Activated CD4-positive, alpha-beta T cell treated with anti-CD3 and anti-CD28 coated beads, Interleukin-2, amount 50 U/mL, for 24 hours (primary cell): ENCODE measurements at places on chromosomes 4 and X.

GRCh38 chr4:107561481-107561880, 158.6 kb downstream of the PAPSS1 start:
- DNase-seq, result no peak

DNA sequence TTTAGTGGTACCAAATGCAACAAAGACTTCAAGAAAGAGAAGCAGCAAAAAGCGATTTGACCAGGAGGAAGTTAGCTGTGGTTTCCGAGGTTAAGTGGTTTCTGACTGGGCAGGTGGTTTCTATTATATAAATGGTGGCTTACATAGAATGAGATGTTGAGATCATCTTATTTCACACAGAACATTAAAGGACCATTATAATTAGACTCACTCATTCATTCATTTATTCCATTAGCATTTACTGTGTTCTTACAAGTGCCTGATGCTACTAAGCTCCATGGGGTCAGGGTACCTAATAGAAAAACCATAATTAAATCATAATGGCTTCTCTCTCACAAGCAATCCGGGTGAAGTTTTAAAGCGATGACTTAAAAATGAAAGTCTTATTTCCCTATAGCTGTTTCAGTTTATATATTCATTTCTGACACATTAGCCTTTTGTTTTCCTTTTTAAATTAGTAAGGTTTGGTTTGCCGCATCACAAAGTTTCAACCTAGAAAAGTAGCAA, 10.6 kb downstream of the TSPAN6 start:
- DNase-seq, result no peak

GRCh38 chr4:158513256-158513655, 8.4 kb upstream of the RXFP1 start:
- DNase-seq, result no peak

- DNase-seq, result no peak
Observed at GRCh38 chr4:54433686-54434085, 204.6 kb downstream of the PDGFRA start.

DNA sequence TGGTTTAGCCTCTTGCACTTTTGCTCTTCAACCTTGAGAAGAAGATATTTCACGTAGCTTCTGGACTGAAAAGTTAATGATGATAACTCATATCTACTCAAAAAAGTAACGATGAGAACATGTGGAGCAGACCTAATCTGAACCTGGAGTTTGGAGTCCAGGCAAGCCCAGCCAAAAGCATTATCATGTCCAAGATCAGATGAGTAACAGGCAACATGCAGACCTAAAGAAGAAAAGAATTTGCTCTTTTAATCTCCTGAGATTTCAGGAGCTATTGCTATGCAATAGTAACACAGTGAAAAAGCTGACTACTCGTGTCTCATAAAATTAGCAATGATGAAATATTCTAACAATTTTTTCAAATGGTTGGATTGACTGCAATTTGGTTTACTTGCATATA, 21.8 kb upstream of the PPA2 start:
- DNase-seq, result no peak

- peak; percentile 13 for DNase-seq
Observed at GRCh38 chr4:153790962-153791551, 2.2 kb upstream of the SFRP2 start.

GRCh38 chr4:56743550-56743949, 62.5 kb upstream of the HOPX start:
- no peak for DNase-seq

GRCh38 chr4:66741081-66741480, 804.2 kb downstream of the CENPC start:
- DNase-seq, result no peak
